ENCODE measurements at places on chromosomes 7 and 10. TPM values are rescaled to one million over a fixed set of nuclear protein-coding genes. Genes with fewer than 3 reads are reported as not detected.

DNA sequence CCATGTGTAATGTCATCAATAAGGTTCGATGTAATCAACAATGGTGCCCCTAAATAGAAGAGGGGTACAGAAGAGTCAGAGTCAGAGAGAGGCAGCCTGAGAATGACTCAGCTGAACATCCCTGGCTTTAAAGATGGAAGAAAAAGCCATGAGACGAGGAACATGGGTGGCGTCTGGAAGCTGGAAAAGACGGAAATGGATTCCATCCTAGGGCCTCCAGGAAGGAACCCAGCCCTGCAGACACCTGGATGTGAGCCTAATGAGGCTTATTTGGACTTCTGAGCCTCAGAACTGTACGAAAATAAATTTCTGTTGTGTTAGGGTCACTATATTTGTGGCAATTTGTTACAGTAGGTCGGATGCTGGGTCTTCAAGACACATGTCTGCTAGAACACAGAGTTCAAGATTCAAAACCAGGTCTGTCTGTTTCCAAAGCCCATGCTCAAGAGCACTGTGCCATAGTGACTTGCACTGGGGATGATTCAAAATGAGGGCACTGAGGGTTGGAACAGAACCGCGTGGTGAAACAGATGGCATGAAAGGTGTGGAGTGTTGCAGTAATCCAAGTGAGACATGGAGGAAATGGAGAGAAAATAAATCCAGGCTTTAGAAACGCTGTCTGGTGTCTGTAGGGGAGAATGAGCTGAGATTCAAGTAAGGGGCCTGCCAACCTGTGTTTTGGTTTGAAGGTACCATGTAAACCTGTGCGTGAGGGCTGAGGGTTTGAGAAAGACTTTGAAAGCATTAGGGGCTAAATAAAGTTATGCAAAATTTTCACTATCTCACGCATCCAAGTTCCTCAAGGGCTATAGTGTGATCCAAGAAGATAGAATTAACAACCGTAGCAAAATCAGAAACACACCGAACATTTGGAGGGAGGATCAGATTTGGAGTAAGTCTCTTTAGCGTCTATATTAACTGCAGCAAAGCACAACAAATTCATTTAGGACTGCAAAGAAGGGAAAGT, 849.1 kb upstream of the AUTS2 start:
- H3K4me1 ChIP-seq = no peaks in the 10 kb centered on the region
- H3K27me3 ChIP-seq = no peaks in the 10 kb centered on the region
- no peak for DNase-seq
- H3K27ac ChIP-seq = no peak overlapping the region
- H3K36me3 ChIP-seq = no peaks in the 10 kb centered on the region

DNA sequence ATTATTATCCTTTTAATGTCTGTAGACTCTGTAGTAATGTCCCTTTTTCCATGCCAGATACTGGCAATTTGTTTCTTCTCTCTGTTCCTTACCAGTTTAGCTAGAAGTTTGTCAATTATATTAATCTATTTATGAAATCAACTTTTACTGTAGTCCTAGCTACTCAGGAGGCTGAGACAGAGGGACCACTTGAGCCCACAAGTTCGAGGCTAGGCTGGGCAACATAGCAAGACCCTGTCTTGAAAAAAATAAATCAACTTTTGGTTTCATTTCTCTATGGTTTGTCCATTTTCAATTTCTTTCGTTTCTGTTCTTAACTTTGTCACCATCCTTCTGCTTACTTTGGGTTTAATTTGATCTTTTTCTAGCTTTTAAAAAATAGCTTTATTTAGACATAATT, 42.5 kb upstream of the PLA2G12B start:
- no peak overlapping the region for H3K4me3 ChIP-seq
- no peaks in the 10 kb centered on the region for H3K36me3 ChIP-seq
- H3K27me3 ChIP-seq = no peaks in the 10 kb centered on the region
- no peak for DNase-seq
- H3K4me1 ChIP-seq = no peaks in the 10 kb centered on the region
- no peak overlapping the region for H3K27ac ChIP-seq

Gene ZSCAN21
- 6.2 TPM for total RNA-seq

Gene NPY
- not detected for total RNA-seq
